ENCODE measurements at places on chromosomes 3 and 15. TPM values are rescaled to one million over a fixed set of nuclear protein-coding genes. Genes with fewer than 3 reads are reported as not detected.

Gene SCAANT1
- not detected for total RNA-seq

Gene EPHA3
- total RNA-seq = 15.3 TPM

GRCh38 chr3:120077731-120078130 is 16.5 kb downstream of the GSK3B start:
- no peak for DNase-seq

Gene DNAH12
- total RNA-seq = 0.19 TPM

DNA sequence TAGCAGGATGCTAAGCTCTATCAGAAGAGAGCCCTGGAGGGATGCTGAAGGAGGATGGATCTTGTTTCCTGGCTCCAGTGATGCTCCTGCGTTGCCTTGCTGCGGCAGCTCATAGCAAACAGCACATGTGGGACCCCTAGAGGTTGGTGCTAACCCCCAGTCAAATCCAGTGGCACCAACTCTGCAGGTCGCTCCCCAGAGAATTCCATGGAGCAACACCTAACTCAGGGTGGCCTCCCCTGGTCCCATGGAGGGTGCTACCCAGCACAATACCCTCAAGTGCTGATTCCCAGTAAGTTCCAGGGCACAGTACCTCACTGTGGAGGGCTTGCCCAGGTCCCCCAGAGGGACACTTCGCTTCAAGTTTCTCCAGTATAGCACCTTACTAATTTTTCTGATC is 231.2 kb downstream of the NEK10 start:
- DNase-seq = no peak

Gene TTC23
- total RNA-seq = 17.3 TPM

Gene FEM1B
- total RNA-seq = 34.0 TPM

Data from omental fat pad (tissue), 4 donors.